ENCODE measurements at places on chromosomes 2 and 18.

GRCh38 chr2:14577843-14578242, 54.7 kb upstream of the LRATD1 start:
- no peak for DNase-seq

GRCh38 chr18:58862851-58863538, 1.7 kb upstream of the ZNF532 start:
- DNase-seq = peak; percentile 29

GRCh38 chr2:128169497-128169896, 78.5 kb downstream of the UGGT1 start:
- DNase-seq = no peak

DNA sequence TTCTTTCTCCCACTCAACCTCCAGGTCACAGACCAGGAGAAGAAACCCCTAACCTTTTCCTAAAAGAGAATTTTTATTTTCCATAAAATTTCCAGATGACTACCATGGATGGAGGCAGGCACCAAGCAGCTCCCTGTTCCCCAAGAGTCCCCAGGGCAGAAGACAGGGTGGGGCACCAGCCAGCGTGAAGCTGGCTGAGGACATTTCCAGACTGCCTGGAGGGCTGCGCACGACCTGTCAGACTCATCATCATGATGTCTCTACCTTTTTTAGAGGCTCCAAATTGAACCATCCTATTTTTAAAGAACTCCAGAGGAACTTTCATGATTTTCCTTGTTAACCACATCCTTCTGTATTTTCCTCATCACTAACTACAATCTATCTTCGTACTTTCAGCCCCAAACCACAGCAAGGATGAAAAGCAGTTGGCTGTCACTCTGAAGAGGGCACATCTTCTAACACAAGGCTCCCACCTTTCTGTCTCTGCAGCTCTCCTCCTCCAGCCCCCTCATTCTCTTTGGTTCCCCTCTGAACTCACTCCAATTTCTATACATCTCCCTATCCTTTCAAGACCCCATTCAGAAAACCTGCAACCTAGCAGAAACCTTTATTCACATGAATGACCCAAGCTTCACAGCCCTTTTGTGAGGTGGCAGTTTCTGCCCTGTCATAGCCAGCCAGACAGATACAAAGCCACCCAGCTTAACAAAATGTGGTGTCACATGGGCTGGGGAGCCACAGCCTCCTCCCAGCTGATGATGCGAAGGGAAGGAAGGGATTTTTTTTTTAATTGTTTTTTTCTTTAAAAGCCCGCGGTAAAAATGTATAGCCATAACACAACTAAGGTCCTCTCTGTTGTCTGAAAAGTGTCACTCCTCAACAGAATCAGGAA, 11.1 kb downstream of the AMMECR1L start:
- DNase-seq = no peak

DNA sequence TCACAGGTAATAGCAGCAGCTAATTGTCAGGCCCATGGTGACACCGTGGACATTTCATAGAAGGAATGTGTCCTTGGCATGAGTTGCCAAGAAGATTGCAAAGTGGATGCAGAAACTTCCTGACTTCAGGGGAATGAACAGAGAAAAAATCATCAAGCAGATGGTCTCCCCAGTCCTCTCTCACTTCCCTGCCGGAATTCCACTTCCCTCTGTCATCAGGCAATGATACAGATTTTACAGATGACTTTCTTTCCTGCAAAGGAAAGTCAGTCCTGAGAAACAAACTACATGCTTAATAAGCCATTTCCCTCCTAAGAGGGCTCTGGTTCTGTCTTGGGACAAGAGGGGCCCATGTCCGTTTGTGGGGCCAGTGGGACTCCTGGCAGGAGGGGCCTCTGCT, 45.7 kb downstream of the KCNF1 start:
- DNase-seq = no peak

- DNase-seq = no peak
Observed at GRCh38 chr2:100293341-100294161, 28.8 kb downstream of the LONRF2 start.

GRCh38 chr2:50602636-50603327, 429.1 kb downstream of the NRXN1 start:
- DNase-seq = no peak

- DNase-seq = no peak
Observed at GRCh38 chr2:111936881-111937280, 38.5 kb downstream of the MERTK start.

DNA sequence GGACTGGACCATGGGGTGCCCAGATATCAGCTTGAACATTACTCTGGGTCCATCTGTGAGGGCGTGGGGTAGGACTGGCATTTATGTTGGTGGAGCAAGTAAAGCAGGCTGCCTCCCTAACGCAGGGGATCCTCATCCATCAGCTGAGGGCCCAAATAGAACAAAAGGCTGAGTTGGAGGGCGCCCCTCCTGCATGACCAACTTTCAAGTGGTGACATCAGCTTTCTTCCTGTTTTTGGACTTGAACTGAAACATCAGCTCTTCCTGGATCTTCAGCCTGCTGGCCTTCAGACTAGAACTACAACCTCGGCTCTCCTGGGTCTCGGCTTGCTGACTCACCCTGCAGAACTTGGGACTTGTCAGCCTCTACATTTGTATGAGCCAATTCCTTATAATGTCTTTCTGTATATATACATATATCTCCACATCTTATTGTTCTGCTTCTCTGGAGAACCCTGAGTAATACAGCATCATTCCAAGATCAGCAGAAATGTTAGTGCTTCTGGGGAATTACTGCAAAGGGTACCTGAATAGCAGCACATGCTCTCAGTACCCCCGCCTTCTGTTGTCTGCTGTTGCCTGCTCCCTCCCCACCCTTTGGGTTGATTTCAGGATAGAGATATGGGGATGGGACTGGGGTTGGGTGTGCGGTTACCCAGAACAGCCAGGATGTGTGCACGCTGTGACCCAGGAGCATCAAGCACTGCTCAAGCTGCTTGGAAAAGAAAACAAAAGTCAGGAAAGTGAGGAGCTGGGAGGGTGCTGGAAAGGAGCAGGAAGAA, 20.0 kb downstream of the TMEM127 start:
- peak; percentile 14 for DNase-seq

DNA sequence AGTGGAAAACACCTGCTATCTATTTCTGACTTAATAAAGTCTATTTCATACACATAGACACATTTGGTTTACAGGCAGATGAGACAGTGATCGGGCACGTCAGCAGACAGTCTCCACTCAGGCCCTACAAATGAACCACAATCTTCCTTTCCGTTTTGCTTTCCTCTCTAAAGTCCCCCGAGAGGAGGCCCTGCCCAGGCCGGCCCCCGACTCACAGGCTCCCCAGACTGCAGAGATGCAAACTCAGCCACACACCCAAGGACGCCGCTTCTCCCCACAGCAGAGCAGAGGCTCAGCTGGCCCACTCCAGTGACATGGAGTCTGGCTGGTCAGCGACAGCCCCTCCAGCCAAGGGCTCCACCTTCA, 9.3 kb upstream of the MTERF4 start:
- DNase-seq = peak; percentile 42

DNA sequence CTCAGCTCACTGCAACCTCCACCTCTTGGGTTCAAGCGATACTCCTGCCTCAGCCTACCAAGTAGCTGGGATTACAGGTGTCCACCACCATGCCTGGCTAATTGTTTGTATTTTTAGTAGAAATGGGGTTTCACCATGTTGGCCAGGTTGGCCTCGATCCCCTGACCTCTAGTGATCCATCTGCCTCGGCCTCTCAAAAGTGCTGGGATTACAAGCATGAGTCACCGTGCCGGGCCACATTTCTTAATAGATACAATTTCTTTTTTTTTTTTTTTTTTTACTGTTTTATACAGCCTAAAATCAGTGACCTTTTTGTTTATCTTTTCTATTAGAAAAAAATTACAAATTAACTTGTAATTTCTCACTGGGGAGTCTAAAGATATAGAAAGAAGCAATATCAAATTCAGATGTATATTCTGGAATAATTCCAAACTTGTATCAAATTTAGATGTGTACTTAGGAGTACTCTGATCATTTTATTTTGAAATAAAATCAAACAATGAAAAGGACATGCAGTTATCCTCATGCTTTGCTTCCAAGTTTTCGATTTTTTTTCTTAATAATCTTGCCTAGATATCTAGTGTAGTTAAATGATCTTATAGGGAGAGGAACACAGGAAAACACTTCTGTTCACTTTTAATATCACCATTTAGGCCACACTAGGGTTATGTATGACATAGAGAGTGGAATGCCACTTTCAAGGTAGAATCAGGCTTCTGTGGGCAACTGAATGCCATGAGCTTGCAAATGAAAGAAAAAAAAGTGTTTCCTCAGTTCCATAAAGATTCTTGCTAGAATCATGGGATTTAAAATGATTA, 1089.3 kb downstream of the SUCLG1 start:
- DNase-seq = no peak

- no peak for DNase-seq
Observed at GRCh38 chr2:111111101-111111755, 9.5 kb upstream of the BCL2L11 start.

DNA sequence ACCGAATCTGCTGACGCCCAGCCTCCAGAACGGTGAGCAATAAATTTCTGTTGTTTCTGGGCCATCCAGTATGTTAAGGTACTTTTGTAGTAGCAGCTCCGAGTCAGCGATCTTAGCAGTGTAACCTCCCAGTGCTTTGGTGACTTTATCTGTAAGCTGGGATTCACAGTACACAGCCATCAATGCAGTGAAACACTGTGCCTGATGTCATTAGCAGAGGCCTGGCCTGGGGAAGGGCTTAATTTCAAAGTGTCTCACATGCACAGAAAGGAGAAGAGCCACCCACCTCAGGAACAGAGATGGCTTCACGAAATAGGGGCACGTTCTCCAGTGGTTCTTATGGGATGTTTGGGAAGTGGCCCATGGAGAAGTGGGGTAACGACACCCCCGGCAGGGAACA, 281.2 kb downstream of the PHLPP1 start:
- DNase-seq = no peak

GRCh38 chr2:109193807-109194619, 65.0 kb downstream of the SH3RF3 start:
- DNase-seq = no peak

DNA sequence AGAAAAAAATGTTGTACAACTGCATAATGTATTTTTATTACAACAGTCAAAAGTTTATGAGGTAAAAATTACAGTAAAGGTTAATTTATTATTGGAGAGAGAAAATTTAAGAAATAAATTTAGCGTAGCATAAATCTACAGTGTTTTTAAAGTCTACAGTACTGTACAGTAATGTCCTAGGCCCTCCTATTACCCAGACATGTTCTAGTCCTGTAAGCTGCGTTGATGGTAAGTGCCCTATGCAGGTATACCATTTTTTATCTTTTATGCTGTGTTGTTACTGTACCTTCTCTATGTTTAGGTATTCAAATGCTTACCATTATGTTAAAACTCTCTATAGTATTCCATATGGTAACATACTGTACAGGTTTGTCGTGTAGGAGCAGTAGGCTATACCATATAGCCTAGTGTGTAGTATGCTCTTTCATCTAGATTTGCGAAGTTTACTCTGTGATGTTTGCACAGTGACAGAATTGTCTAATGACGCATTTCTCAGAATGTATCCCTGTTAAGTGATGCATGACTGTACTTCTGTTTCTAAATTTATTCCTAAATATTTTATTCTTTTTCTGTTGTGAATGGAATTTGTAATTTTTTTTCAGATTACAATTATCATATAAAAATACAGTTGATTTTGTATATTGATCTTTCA, 24.5 kb downstream of the ABI2 start:
- DNase-seq = no peak

DNA sequence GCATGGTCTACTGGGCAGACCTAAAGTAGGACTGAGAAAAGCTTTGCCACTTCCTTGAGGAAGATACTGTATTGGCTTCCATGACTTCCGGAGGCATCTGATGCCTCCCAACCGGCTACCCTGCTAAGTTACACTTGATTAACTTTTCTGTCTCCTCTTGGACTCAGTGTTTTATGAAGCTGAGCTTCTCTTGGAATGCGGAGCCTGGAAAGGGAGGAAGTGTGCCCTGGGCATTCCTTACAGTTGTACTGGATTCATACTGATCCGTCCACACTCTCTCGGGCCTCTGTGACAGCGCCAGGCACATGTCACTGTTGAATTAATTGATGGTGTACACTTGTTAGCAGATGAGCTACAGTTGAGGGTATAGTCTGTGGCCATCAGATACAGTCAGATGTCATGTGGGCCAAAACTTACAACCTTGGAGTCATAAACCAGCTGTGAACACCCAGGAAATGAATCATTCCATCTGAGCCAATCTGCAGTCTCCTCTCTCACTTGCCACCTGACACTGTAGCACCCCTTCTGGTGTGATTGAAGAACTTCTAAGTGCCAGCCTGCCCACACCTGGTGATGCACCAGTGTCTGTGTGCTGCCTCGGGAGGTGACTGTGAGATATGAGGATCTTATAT, 122.5 kb downstream of the FHOD3 start:
- DNase-seq = no peak

GRCh38 chr2:39128919-39129391, 8.1 kb upstream of the SOS1 start:
- peak; percentile 74 for DNase-seq

- DNase-seq = no peak
Observed at GRCh38 chr2:50466685-50467084, 565.2 kb downstream of the NRXN1 start.

- no peak for DNase-seq
Observed at GRCh38 chr2:120604767-120605166, 130.9 kb upstream of the GLI2 start.

GRCh38 chr18:76376668-76377358, 118.2 kb downstream of the ZNF516 start:
- peak; percentile 36 for DNase-seq

Measured in CD4-positive, alpha-beta T cell treated with Interleukin-6 for 4 hours (primary cell).